ENCODE measurements at places on chromosomes 6 and 20.
A peak's percentile ranks its signal among the peaks of the same experiment; 100 is the strongest.

GRCh38 chr6:137222381-137222780 is 3.2 kb upstream of the IFNGR1 start:
- no peak for DNase-seq

GRCh38 chr20:11845340-11845739 is 72.4 kb upstream of the BTBD3 start:
- DNase-seq, result no peak

GRCh38 chr20:25480156-25480555 is 72.7 kb downstream of the GINS1 start:
- DNase-seq, result no peak

- DNase-seq, result no peak
Measured at GRCh38 chr6:105204768-105205167, 25.0 kb upstream of the POPDC3 start.

DNA sequence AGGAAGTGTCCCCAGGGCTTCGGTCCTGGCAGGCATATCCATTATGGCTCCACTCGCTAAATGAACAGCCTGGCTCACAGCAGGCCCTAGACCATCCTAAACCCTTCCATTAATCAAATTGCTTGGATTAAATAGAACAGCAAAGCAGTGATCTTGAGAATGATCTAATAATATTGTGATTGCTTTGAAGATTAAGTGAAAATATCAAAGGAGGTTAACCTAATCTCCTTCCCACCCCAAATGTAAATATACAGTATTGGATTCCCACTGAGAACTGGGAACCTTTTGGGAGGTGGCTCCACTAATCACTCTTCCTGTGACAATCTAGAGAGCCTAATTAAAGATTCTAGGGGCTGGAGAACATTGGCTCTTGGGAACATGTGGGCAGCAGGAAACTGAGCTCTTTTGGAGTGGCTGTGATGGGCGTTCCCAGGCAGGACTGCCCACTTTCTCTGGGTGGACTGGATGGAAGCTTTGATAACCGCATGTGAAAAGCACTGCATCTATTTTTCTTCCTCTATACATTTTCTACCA is 68.3 kb upstream of the FRMD1 start:
- DNase-seq, result no peak

- DNase-seq, result no peak
Measured at GRCh38 chr6:95548188-95548786, 29.0 kb upstream of the MANEA start.

GRCh38 chr20:1225263-1225782 is 521 bp upstream of the RAD21L1 start:
- no peak for DNase-seq

GRCh38 chr20:17460119-17460518 is 71.1 kb downstream of the BFSP1 start:
- DNase-seq, result no peak

- no peak for DNase-seq
Measured at GRCh38 chr6:34955442-34955841, 66.4 kb downstream of the ANKS1A start.

GRCh38 chr6:167328086-167328485 is 3.2 kb downstream of the TTLL2 start:
- DNase-seq, result no peak

GRCh38 chr20:63942250-63942951 is 13.8 kb downstream of the UCKL1 start:
- DNase-seq, result no peak

- no peak for DNase-seq
Measured at GRCh38 chr6:157227202-157228166, 95.8 kb downstream of the TMEM242 start.

DNA sequence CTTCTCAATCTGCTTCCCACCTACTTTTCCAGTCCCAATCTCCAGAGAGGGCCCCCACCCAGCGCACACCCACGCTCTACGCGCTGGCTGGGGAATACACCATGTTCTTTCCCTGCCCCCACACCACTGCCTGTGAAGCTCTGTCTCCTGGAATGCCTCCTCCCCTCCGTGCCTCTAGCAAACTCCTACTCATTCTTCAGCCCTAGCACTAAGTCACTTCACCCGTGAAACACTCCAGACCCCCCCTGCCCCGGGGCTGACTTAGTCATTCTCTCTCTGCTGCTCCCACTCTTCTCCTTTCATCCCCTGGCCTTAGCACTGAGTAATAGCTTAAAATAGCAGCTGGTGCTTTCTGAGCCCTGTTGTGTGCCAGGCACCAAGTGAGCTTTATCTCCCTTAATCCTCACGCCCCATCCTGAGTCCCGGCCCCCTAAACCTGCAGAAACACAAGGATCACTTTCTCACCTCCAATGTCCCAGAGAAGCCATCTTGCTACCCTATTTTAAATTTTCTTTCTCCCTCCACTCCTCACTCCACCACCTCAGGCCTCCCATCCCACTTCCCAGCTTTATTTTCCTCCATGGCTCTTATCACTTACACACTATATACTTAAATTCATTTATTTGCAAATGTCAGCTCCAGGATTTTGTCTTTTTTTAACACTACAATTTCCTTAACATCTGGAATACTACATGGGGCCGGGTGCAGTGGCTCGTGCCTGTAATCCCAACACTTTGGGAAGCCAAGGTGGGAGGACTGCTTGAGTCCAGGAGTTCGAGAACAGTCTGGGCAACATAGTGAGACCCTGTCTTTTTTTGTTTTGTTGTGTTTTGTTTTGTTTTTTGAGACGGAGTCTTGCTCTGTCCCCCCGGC is 6.3 kb upstream of the PARD6B start:
- DNase-seq, result peak; percentile 97

DNA sequence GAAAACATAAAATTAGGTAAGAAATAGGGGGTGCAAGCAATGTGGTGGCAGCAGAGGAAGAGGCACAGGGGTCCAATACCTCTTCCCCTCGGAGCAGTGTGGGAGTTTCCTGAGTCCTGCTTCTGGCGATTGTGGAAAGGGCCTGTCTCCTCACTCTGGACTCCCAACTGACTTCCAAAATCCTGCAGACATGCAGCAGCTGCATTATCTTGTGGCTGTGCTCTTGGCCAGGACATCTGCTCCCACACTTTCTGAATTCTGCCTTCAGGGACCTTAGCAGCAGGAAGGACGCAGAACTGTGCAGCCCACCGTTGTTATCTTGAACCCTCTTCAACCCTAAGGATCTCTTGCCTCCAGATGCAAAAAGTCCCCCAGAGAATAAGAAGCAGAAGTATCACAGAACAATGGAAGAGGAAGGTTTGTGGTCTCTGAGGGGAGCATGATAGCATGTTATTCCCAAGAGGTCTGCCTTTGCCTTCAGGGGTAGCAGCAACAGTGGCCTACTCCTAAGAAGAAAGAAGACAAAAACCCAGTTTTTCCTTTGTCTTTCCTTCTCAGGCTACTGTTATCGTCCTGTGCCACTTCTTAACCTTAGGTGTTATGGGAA is 102.5 kb upstream of the EMILIN3 start:
- DNase-seq, result no peak

GRCh38 chr20:41344477-41344876 is 3.9 kb downstream of the LPIN3 start:
- DNase-seq, result no peak

- DNase-seq, result no peak
Measured at GRCh38 chr20:2865630-2866029, 7.7 kb upstream of the PTPRA start.

GRCh38 chr20:2132461-2132901 is 30.9 kb downstream of the STK35 start:
- no peak for DNase-seq

- DNase-seq, result peak; percentile 39
Measured at GRCh38 chr6:91659891-91660290, 1073.0 kb upstream of the MAP3K7 start.

GRCh38 chr20:15248618-15249395 is 911.4 kb upstream of the FLRT3 start:
- DNase-seq, result no peak

- DNase-seq, result no peak
Measured at GRCh38 chr6:100057941-100058340, 63.9 kb upstream of the MCHR2 start.

DNA sequence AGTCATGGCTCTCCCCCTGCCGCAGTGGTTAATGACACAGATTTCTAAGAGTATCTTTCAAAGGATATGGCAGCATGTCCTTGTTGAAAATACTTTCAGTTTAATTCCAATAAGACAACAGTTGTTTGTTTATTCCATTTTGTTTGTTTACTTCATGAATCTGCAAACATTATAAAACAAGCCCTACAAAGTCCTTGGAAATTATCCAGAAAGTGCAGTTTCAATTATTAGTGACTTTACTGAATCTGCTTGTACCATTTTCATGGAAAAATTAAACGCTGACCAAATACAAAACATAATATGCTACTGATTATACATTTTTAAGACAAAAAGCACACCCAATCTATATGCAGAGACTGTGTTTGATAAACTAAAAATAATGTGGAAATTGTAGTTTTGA is 3.3 kb downstream of the HEY2 start:
- DNase-seq, result no peak
